Fibroblast of the aortic adventitia (primary cell): ENCODE measurements at places on chromosomes 2 and 18. TPM values are rescaled to one million over a fixed set of nuclear protein-coding genes. Genes with fewer than 3 reads are reported as not detected.

TUBA3E gene
- total RNA-seq: not detected in 2 replicates

MEP1B gene
- total RNA-seq: not detected in 2 replicates

CNGA3 gene
- 0.18 TPM in 1 of 2 replicates, not detected in the other for total RNA-seq

ZBTB7C gene
- 0.09 and 0.41 TPM in 2 replicates for total RNA-seq

ZEB2 gene
- 104 and 129 TPM in 2 replicates for total RNA-seq

LINC00305 gene
- not detected in 2 replicates for total RNA-seq

SLC38A11 gene
- 0.45 TPM in 1 of 2 replicates, not detected in the other for total RNA-seq

CNTNAP5 gene
- under 0.01 TPM in 1 of 2 replicates, not detected in the other for total RNA-seq

C2orf80 gene
- not detected in 2 replicates for total RNA-seq

APCDD1 gene
- total RNA-seq: 0.09 TPM in 1 of 2 replicates, not detected in the other

CFAP65 gene
- not detected in 2 replicates for total RNA-seq

SLC40A1 gene
- 19.7 and 306 TPM in 2 replicates for total RNA-seq

UGT1A3 gene
- not detected in 2 replicates for total RNA-seq

CYP27A1 gene
- total RNA-seq: 10.5 and 42.8 TPM in 2 replicates

LRRTM1 gene
- 0.09 TPM in 1 of 2 replicates, not detected in the other for total RNA-seq
